SK-N-MC (cell line): ENCODE measurements at places on chromosomes 3 and 15.

DNA sequence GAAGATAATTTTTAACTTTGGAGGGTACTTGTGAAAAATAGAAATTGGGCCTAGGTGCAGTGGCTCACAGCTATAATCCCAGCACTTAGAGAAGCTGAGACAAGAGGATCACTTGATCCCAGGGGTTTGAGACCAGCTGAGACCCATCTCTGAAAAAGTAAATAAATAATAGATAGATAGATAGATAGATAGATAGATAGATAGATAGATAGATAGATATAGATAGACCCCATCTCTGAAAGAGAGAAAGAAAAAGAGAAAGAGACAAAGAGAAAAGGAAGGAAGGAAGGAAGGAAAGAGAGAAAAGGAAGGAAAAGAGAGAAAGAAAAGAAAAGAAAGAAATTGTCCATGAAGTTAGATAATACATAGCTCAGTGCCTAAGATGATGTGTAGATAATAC, 35.5 kb downstream of the MRPS25 start:
- DNase-seq = no peak

DNA sequence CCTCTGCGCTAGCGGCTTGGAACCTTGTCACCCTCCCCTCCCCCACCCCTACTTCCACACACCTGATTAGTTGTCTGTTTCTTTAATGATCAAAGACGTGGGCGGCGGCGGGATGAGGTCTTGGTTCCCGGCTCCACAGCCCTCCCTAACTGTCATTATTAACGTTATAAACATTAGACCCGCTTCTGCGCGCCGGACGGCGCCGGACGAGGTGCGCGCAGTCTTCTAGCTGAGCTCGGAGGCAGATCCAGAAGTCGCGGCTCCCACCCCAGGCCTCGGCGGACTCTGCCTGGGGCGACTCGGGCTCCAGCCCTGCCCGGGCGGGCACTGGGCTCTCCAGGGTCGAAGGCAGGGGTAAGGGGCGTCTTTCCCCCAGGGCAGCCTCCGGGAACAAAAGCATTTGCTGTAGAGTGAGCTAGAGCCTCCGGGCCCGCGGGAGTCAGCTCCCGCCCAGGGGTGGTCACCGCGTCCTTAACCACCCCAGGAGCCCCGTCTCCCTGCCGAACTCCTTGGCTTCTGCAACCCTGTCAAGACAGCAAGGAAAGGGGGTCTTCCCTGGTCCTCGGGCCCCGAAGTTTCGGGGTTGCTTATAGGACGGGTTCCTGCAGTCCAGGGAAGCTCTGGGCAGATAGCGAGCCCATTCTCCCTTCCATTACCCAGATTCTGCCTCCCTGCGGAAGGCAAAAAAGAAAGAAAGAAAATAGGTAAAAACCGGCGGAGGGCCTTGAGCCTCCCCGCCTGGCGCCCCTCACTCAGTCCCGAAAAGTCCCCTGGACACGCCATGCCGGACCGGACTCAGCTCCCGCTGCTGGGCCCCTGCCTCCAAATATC, 2.2 kb upstream of the ISLR2 start:
- no peak for DNase-seq

- DNase-seq = no peak
Measured at GRCh38 chr3:127722091-127722784, 49.5 kb downstream of the ABTB1 start.

GRCh38 chr3:37251993-37252392, 77.6 kb upstream of the LRRFIP2 start:
- DNase-seq = no peak

DNA sequence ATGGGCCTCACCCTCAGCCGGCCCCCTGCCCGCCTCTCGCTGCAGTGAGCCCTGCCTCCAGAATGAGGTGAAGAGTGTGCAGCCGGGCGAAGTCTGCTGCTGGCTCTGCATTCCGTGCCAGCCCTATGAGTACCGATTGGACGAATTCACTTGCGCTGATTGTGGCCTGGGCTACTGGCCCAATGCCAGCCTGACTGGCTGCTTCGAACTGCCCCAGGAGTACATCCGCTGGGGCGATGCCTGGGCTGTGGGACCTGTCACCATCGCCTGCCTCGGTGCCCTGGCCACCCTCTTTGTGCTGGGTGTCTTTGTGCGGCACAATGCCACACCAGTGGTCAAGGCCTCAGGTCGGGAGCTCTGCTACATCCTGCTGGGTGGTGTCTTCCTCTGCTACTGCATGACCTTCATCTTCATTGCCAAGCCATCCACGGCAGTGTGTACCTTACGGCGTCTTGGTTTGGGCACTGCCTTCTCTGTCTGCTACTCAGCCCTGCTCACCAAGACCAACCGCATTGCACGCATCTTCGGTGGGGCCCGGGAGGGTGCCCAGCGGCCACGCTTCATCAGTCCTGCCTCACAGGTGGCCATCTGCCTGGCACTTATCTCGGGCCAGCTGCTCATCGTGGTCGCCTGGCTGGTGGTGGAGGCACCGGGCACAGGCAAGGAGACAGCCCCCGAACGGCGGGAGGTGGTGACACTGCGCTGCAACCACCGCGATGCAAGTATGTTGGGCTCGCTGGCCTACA, 8.5 kb downstream of the GRM2 start:
- no peak for DNase-seq

DNA sequence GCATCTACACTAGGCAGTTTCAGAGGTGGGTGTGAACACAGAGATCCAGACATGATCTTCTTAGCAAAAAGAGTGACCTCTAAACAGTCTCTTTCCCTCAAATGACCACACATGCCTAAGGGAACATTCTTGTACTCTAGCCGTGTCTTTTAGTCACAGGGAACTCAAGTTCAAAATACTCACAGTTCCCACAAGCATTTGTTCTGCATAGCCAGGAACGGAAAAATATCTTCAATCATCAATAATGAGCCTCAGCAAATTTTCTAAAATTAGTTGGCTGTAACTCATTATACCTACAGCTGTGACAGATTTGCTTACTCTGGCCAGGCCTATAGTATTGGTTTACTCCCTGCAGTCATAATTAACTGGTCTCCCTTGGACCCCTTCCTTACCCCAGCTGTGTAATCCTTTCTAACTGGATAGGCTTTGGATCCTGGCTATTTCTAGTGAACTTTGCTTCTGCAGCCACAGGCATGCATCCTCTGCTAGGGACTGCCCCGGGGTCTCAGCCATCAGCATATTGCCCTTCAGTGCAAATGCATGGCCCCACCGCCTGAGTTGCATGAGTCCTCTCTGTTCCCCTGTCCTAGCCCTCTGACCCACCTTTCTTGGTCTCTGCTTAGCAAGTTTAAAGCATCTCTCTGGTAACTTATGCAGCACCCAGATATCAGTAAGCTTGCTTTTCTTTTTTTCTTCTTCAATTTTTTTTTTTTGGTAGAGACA, 56.0 kb upstream of the HACD2 start:
- DNase-seq = no peak
